CD4-positive, alpha-beta T cell treated with Interleukin-15 for 4 hours (primary cell): ENCODE measurements at places on chromosomes 1 and 21.

GRCh38 chr1:175635092-175635491, 108.3 kb downstream of the TNR start:
- DNase-seq = no peak

DNA sequence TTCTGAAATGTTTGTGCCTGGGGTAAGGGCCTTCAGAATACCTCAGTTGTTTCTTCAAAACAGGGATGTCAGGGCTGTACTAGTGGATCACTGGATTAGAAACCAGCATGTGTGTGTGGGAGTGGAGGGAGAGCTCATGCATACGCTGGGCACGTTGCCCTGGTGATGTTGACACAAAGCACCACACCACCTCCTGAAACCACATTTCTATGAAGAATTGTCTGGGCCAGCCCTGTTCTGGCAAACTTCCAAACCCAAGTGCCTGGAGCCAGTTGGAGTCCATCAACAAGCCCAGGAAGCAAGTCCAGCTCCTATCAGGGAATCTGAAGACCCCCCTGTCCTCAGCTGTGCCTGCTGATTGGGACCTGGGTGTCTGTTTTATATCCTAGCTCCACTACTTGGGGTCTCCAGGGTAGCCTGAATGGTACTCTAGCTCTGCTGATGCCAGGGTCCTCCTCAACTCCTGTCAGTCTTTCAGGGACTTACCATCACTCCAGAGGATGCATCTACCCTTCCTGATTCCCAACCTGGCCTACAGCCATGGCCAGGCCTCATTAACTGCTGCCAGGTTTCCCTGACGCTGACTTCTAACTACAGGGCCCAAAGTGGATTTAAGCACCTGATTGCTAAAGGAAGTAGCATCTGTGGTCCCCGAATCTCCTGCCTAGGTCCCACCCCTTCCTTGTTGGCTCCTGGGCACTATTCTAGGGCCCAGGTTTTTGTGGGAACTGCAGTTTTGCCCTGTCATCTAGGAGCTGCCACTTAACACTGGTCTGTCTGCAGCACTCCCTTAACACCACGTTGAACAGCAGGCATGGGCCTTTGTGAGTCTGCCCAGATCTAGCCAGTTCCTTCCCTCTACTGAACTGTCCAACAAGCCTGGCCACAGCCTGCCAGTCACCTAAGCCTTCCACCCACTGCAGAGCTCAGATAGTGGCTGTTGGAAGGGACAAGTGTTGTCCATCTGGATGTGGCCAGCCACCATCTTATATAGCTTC, 45.5 kb downstream of the LPAR3 start:
- peak; percentile 58 for DNase-seq

- DNase-seq = no peak
Observed at GRCh38 chr1:156086256-156086662, 4.0 kb upstream of the MEX3A start.

DNA sequence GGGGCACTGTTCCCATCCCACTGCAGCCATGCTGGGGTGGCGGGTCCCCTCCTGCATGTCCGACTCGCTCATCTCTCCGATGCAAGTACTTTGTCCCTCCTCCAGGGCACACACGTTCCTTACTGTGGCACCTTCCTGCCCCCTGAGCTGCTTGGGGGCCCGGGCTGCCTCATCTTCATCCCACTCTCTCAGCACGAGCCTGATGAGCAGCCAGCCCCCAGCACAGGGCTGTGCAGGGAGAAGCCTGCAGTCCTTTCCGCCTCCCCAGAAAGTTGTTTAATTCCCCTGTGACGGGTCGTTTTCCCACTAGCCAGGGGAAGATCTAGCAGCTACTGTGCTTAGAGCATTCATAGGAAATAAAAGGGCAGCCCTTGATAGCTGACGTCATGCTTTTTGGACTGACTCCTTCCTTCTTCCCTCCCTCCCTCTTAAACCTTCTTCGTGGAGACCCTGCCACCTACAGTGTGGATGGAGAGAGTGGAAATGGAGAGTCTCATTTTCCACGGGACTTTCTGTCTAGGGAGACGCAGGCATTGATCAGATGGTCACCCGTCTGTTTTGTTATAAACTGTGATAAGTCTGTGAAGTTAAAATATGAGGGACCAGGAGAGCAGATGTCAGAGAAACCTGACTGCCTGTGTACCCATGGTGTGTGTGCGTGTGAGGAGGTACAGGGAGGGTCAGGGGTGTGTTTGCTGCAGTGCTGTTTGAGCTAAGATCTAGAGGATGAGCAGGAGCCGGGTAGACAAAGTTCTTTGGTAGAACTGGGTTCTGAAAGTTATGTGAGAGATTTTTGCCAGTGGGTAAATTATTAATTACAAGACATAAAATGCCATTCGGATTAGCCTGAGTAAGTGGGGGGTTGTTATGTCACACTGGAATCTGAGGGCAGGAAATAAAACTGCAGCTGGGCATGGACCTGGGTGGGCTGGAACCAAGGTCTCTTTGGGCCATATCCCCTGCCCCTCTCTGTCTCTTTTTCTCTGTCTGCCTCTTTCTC, 34.3 kb downstream of the GPR137B start:
- no peak for DNase-seq

- DNase-seq = no peak
Observed at GRCh38 chr1:55443175-55443915, 228.2 kb upstream of the USP24 start.

DNA sequence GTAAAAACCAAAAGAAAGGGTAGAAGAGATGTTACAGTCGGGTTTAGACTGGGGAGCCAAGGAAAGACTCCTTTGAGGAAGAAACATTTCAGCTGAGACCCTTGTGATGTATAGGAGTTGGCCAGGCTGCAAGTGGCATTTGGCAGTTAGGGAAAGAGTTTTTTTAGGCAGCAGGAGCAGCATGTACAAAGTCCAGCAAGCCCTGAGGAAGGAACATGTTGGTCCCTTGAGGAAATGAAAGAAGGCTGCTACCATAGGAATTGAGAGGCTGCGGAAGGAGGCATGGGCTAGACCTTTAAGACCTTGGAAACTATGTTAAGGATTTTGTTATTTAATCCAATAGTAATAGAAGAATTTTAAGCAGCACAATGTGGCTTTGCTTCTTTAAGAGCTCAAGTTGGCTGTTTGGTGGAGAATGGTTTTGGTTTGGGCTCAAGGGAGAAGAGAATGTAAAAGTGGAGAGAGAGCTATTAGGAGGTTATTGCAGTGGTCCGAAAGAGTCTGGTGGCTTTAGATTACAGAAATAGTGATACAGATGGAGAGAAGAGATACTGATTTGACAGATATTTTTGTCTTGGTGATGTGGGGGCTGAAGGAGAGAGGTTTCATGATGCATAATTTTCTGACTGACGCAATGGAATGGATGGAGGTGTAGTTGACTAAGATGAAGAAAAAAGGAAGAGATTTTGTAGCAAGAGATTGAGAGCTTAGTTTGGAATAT, 26.6 kb downstream of the SMAP2 start:
- no peak for DNase-seq
